ENCODE measurements at places on chromosomes 3 and 15.

DNA sequence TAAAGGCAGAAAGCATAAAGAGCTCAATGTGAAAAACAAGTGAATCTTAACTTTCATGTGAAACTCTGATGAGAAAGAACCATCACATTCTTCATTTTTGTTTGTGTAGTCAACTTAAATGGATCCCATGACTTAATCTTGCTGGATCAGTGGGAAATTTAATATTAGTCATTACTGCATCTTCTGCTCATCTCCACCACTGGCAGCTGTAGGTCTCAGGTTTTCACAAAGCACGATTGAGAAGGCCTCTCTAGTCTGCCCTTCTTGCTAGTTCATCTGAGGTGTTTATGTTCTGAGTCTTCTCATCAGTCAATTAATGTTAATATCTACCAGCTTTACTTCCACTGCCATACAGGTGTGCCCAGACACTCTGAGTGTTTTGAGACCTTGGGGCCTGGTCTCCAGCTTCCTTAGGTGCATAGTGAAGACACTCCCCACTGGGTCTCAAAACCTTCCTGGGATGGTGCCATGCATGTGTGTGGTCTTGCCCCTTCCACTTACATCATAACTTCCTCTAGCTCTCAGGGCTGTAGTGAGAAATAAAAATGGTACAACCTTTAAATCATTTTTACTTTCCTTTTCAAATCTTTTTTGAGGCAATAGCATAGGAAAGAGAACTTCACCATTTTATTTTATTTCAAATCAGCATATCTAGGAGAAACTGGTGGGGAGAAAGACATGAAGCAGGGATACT, 421.6 kb upstream of the CBLB start:
- DNase-seq = no peak

DNA sequence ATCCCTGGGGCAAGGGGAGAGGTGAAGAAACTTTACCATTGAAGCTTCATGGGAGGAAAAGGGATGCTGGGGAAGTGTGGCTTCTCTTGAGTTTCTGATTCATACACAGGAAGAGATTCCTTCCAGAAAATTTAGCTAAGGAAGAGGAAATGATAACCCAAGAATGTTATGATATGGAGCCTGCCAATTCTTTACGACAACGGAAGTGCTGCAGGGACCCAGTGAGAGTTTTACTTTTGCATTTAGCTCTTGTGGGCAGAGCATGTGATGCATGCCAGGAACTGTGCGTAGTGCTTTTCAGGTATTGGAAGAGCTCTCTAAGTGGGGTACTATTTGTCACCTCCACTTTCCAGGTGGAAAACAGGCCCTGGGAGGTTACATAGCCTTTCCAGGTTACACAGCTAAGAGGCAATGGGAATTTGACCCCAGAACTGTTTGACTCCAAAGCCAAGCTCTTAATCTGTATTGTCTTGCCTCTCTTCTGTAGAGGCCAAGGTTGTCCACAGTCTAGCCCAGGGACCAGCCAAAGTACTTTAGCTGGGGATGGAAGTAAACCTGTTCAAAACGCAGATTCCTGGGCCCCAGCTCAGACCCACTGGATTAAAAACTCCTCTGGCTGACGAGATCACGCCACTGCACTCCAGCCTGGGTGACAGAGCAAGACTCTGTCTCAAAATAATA, 23.0 kb downstream of the CMTM7 start:
- peak; percentile 27 for DNase-seq

DNA sequence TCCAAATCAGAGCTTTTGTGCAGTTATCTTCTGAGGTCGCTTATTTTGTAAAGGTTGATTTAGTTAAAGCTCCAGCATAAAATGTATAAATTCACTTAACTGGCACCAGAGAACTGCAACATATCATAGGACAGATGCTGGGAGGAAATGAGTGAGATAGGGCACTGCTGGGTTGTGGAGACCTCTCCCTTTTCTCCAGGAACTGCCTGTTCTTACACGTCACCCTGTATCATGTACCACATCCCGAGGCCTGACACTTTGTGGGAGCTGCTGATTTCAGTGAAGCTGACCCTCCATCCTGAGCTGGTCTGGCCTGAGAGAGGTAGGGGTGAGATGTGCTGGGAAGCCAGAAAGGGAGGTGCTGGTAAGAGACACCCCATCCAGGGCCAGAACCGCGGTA, 213.8 kb upstream of the FEZF2 start:
- no peak for DNase-seq

GRCh38 chr15:90519688-90520087, 10.0 kb upstream of the CRTC3 start:
- DNase-seq = no peak

GRCh38 chr3:150184426-150185071, 213.9 kb upstream of the PFN2 start:
- no peak for DNase-seq

DNA sequence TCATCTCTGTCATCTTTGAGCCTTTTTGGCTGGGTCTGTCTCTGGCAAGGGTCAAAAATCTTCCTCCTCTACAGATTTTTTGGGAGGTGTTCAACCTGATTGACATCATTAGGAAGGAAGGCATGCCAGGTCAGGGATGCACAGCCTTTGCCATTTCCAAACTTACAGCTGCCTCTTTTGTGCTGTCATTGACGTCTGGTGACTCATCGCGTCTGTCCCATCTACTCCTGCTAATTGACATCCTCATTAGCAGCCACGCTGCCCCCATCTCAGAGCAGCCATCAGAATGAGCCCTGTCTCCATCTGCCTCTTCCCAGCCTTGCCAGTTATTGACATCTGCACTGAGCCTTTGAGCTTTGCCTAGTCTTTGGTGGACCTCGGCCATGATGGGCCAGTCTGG, 53.0 kb downstream of the PDIA5 start:
- DNase-seq = no peak

DNA sequence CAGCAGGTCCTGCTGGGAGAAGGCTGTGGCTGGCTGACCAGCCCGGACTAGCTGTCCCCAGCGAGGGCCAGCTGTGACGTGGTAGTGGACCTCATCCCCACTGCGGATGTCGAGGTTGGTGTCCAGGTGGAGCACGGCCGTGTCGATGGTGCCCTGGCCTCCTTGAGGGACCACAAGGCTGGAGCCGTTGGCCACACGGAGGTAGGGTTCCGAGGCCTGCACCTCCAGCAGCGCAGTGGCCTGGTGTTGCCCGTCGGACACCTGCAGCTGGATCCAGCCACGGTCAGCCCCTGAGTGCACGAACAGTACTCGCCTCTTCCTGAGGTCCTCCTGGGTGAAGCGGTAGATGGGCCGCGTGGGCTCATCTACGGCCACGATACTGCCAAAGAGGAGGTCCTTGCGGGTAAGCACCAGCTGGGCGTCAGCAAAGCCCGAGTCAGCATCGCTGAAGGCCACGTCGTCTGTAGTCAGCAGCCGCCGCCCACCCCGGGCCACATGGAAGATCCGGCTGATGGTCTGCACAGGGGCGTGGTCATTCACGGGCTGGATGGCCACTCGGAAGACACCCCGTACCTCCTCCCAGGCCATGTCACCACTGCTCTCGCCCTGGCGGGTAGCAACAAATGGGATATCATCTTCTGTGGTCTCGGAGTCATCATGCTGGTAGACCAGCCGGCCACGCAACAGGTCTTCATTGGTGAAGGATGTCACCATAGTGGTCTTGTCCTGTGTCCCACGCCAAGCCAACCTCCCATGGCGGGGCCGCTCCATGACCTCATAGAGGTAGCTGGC, 25.0 kb downstream of the CSPG4 start:
- no peak for DNase-seq

DNA sequence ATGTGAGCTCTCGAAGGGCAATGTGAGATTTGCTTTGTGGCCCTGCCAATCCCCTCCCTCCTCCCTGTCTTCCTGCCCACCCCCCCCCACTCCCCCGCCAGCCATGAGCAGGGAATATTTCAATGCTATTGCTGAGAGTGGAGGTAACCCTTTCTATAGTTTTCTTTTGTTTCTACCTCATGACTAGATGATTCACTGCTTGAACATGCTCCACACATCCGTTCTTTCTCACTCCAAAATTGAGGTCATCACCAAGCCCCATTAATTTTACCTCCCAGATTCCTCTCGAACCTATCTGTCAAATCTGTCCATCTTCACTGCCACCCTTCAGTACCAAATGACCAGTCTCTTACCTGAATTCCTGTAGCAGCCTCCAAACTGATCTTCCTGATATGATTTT, 12.2 kb downstream of the ZNF774 start:
- no peak for DNase-seq

DNA sequence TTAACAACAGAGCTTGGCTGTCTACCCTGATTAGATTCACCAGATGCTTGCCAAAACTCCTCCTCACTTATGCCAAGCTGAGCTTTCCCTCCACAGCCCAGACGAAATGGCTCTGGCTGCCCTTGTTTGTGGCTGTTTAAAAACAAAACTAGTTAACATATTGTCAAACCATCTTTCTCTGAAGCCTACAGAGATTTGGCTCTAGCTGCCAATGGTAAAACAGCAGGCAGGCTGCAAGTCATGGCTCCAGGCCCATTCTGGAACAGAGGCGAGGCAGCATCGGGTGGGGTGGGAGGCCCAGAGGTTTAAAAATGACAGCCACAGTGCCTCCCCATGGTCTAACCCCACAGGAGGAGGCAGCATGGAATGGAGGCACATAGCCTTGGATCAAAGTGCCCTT, 75.9 kb downstream of the SCN5A start:
- no peak for DNase-seq

GRCh38 chr3:24472358-24472757, 22.3 kb downstream of the THRB start:
- peak; percentile 76 for DNase-seq

Data from epithelial cell of prostate (primary cell).